Epithelial cell of esophagus (primary cell): ENCODE measurements at places on chromosomes 2 and 18.
A peak's percentile ranks its signal among the peaks of the same experiment; 100 is the strongest.

DNA sequence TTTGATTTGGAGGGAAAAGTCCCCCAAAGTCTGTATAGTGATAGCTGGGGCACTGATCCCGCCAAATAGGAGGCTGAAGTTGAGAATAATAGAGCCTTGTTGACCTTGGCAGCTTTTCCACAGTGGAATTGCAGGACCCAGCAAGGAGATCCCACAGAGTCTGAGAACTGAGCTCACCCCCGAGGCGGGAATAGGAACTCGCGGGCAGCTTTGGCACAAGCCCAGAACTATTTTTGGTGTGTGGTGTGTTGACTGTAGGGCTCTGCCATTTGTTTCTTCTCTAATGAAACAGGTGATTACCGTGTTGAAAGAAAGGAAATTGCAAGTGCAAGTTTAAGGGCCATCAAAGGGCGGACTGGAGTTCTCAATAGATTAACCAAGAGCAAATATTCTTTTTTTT is 34.0 kb downstream of the SH3RF3 start:
- no peak for DNase-seq

GRCh38 chr18:24585996-24586566 is 125.6 kb downstream of the HRH4 start:
- DNase-seq = no peak

GRCh38 chr2:67834482-67834881 is 228.3 kb downstream of the C1D start:
- DNase-seq = no peak

GRCh38 chr18:48615566-48616401 is 77.0 kb downstream of the CTIF start:
- DNase-seq = no peak

DNA sequence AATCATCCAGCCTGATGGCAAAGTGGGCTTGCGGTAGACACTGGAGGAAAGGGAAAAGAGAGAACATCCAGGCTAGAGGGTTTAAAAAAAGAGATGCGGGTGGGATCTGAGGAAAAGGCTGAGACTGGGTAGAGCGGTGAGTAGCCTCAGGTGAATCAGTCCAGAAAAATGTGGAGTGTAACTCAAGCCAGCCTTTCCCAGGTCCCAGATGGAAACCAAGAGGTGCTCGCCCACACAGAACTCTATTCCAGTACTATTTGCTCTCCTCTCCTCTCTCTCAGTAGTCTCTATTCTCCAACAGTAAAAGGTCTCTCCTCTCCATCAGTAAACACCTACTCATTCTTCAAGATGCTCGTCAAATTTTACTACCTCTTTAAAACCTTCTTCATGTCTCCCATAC is 38.3 kb upstream of the NRP2 start:
- DNase-seq = peak; percentile 81

DNA sequence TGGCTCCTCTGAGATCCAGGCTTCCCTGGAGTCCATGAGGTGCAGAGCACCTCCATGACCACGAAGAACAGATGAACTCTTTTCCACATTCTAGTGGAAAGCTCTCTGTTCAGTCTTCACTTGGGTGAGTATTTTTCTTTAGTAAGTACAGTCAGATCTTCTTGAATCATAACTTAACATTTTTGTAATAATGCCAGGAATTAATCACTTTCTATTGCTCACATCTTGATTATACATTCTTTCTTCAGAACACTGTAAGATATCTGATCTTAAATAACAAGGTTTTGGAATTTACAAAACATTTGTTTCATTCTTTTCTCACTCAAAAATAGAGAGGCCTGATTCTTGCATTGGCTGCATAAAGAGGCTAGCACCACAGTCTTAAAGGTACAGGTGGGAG is 45.4 kb upstream of the RND3 start:
- DNase-seq = peak; percentile 29

DNA sequence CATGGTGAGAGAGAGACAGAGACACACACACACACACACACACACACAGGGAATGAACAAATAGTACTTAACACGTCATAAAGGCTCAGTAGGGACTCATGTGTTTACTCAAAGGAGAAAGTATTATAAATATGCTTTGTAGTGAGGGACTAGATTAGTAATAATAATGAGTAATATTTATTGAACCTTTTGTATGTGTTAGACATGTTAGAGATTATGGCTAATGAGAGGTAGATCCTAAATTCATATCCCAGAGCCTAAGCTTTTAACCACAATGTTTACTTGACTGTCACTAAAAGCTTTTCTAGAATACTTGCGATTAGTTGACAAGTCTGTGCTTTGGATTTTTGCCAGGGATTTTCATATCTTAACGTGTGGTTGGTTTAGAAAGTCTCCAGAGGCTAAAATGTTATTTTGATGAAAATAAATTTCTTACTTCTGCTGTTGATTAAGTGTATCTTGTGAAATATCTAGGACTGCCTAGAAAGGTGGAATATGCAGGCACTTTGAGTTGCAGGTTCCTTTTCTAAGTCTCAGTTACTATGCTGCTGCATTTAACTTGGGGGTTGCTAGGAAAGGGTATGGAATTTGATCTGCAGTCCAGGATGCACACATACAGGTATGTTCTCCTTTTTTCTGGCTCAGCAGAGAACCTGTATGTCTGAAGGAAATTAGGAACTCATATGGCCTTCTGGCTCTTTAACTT is 64.5 kb downstream of the UBR3 start:
- DNase-seq = peak; percentile 86

GRCh38 chr2:3581367-3582262 is 6.6 kb downstream of the RPS7 start:
- DNase-seq = no peak
